ENCODE measurements at places on chromosomes 1 and 21.

DNA sequence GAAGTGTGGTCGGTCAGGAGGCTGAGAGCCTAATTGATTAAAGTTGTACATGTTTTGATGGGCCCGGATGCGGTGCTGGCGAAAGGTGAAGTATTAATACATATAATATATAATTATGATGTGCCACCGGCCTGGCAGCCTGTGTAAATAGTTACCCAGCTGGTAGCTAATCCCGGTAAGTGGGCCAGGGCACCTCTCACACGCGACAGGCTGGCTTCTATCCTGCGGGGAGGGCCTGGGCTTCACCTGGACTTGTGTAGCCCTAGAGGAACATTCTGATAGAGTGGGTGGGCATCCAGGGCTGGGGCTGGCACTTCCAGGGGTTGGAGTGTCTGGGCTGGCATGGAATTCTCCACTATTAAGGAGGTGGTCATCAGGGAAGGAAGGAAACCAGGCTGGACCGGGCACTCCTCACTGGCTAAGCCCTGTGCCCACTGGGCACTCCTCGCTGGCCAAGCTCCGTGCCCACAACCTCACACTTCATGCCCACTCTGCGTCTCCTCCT lies 48.3 kb downstream of the IGSF21 start:
- DNase-seq: no peak

DNA sequence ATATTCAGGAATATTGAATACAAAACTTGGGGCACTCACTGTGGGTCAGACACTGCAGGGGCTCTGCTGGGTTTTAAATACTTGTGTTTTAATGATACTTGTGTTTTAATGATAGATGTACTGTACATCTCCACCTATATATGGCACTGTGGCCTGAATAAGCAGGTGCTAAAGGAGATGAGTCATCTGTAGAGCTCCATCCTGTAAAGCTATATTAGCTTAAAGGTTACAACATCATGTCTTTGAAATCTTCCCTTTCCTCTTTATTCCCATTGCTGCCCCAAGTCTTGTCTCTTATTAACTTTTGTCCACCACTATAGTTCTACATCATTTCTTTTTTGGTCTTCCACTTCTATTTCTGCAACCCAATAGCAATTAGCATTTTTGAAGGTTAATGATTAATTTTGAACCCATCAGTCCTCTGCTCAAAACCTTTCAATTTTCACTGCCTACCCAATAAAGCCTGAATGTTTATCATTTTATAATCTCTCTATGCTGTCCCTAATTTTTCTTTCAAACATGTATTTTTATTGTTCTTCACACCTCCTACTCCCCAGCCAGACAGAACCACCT lies 113.3 kb upstream of the PTGFR start:
- DNase-seq: no peak

- DNase-seq: peak; percentile 58
These were observed at the start of gene WNT4 for GRCh38 chr1:22143065-22144033. Gene WNT4, minus strand, starts transcription at chr1:22143097. Its CDS starts 175 bp downstream, at chr1:22142922.

GRCh38 chr1:43273708-43274107 lies 3.9 kb downstream of the TMEM125 start:
- DNase-seq: no peak

DNA sequence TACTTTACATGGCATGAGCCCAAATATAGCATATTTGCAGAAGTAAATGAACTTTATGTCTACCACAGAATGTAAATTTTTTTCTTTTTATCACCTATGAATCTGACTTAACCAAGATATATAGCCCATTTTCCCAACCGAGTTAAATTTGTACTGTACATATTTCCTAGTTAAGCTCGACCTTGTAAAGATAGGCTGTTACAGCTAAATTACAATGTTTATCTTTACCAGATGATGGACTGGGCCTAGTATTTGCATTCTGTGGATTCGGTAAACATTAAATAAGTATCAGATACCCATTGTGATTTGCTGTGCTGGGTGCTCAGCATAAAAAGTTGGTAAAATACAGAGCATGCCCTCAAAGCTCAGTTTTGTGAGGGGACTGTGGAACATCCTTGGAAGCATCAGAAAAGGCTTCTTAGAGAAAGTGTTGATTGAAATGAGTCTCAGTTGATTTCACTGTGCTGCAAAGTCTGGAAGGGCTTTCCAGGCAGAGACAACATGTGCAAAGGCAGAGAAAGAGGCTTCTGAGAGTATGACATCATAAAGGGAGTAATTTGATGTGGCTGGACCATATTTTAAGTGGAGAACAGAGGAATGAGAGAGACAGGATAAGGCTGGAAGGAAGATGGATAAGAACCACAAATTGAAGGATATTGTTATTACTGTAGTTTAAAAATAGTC lies 27.4 kb downstream of the MORC3 start:
- DNase-seq: no peak

GRCh38 chr1:114234408-114235124 lies 80.9 kb upstream of the SYT6 start:
- DNase-seq: no peak

DNA sequence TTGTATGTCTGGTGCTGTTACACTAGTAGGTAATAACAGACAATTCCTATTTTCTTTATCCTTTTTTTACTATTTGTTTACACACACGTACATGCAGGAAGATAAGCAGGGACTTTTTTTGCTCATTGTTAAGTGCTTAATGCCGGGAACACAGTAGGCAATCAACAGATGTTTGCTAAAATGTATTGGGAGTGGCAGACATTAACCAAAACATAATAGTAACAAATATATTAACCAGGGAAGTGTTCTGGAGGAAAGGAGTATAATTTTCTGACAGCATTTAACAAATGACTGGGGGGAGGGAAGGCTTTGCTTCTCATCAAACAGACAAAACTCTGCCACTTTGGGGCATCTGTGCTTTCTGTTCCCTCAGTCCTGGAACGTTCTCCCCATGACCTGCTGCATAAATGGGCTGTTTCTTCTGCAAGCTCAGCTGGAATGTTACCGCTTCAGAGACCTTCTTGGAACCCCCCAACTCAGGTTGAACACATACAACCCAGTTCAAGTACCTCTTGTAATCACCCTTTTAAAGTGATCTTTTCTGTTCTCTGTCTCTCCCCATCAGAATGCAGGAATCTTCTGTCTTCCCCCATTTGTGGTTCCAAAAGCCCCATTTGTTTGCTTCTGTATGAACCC lies 2.1 kb downstream of the CR1L start:
- DNase-seq: no peak

- DNase-seq: no peak
These were observed 9.7 kb downstream of the KDF1 start for GRCh38 chr1:26950602-26951001.

DNA sequence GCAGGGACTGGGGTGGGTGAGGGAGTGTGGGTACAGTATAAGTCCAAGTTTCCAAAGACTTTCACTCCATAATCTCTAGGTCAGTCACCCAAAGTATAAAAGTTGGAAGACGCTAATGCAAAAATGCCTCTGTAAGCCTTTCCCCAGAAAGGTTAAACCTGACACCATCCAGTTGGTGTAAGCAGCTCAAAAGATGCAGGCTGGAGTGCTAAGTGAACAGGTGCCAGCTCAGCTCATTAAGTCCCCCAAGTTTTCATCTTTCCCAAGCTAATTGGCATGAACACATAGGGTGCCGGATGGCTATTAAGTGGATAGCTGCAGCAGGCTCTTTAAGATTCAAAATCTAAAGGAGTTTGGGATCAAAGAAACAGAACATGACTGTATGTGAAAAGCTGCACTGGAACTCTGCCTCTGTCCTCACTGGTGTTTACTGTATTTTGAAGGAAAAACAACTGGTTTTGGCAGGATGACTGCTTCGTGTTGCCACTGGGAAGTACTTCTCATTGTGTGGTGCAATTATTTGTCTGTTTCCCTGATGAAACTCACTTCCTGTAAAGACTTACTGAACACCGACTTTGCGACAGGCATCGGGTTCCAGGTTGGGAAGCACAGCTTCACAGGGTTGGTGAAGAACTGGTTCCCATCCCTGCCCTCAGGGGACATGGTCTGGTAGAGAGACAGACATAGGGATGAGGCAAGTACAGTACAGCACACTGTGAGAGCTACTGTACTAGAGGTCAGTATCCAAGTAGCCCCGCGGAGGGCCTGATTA lies 152.7 kb downstream of the DAB1 start:
- DNase-seq: no peak

GRCh38 chr1:17944646-17945045 lies 163.0 kb upstream of the IGSF21 start:
- no peak for DNase-seq

GRCh38 chr21:25938658-25939395 lies 204.1 kb downstream of the GABPA start:
- peak; percentile 39 for DNase-seq

GRCh38 chr1:53108646-53109580 lies 33.5 kb downstream of the SLC1A7 start:
- DNase-seq: no peak

DNA sequence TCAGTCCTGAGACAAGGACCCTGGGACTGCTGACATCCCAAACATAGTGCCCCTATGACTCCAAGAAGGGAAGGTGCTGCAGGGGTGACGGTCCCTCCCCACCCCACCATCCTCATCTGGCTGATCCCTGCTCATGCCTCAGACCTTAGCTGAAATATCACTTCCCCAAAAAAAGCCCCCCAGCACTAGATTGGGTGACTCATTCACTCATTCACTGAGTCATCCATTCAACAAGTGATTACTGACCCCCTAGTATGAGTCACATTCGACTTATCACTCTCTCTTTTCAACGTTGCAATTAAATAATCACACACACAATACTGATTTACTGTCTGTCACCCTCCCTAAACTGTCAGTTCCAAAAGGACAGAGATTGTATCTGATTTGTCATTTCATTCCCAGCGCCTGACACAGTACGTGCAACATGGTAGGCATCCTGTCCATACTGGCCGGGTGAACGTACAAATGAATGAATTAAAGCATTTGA lies 48.6 kb downstream of the HIVEP3 start:
- DNase-seq: no peak

- DNase-seq: no peak
These were observed 50.9 kb upstream of the ARHGEF16 start for GRCh38 chr1:3403388-3404231.

- DNase-seq: no peak
These were observed 649 bp downstream of the PTPN7 start for GRCh38 chr1:202159534-202160371.

Measured in thyroid gland (tissue), 4 donors.